NCI-H526 (cell line): ENCODE measurements at places on chromosomes 5 and 9.
A peak's percentile ranks its signal among the peaks of the same experiment; 100 is the strongest.

GRCh38 chr9:6106711-6107339 lies 91.4 kb upstream of the RANBP6 start:
- DNase-seq: peak; percentile 32

DNA sequence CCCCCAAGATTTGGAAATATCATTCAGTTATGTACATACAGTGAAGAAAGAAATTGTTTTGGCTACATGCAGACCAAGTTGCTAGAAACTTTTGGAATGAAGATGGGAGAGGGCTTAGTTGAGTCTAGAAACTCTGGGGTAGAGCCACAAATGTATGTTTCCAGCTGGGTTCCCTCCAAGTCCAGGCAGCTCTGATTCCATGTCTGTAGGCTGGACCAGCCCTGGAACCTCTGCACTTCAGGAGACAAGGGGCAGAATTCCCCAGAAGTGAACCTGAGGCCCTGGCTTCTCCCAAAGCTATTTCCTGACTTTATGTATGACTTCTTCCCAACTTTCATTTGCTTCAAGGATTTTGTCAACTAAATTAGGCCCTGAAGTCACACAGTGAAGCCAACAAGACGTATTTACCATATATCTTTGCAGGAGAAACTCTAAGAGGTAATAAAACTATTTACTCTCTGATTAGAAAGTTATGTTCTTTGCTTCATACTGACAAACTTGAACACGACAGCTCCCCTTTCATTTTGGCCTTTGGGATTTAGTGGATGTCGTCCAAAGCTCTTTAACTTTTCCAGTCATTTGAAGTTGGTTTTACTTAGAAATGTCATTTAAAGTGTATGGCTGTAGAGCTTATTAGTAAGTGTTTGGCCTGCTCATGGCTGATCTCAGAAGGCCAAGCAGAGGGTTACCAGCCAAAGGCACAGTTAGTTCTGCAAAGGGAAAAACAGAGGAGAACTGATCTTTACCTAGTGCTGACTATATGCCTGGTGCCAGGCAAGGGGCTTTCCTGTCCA lies 152.0 kb upstream of the SLC28A3 start:
- DNase-seq: no peak

GRCh38 chr5:169758886-169759285 lies 121.8 kb downstream of the DOCK2 start:
- no peak for DNase-seq

DNA sequence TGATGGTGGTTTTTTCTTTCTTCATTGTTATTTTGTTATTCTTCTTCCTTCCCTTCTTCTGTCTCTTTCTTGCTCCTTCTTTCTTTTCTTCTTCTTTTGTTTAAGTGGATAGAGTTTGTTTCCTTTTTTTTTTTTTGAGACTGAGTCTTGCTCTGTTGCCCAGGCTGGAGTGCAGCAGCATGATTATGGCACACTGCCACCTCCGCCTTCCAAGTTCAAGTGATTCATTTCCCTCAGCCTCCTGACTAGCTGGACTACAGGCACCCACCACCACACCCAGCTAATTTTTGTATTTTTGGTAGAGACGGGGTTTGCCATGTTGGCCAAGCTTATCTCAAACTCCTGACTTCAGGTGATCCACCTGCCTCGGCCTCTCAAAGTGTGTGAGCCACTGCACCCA lies 40.3 kb downstream of the JAK2 start:
- DNase-seq: no peak

DNA sequence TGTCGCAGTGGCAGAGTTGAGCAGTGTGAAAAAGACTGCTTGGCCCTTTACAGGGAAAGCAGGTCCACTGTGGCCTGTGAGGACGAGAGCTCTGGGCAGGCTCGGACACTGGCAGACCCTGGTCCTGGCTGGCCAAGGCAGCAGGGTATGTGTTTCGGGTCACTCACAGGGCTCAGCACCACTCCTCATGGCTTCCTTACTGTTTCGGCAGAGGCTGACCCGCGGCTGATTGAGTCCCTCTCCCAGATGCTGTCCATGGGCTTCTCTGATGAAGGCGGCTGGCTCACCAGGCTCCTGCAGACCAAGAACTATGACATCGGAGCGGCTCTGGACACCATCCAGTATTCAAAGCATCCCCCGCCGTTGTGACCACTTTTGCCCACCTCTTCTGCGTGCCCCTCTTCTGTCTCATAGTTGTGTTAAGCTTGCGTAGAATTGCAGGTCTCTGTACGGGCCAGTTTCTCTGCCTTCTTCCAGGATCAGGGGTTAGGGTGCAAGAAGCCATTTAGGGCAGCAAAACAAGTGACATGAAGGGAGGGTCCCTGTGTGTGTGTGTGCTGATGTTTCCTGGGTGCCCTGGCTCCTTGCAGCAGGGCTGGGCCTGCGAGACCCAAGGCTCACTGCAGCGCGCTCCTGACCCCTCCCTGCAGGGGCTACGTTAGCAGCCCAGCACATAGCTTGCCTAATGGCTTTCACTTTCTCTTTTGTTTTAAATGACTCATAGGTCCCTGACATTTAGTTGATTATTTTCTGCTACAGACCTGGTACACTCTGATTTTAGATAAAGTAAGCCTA lies 15.7 kb downstream of the SQSTM1 start:
- no peak for DNase-seq

- no peak for DNase-seq
Measured at GRCh38 chr9:120931231-120932085, 4.9 kb upstream of the TRAF1 start.

DNA sequence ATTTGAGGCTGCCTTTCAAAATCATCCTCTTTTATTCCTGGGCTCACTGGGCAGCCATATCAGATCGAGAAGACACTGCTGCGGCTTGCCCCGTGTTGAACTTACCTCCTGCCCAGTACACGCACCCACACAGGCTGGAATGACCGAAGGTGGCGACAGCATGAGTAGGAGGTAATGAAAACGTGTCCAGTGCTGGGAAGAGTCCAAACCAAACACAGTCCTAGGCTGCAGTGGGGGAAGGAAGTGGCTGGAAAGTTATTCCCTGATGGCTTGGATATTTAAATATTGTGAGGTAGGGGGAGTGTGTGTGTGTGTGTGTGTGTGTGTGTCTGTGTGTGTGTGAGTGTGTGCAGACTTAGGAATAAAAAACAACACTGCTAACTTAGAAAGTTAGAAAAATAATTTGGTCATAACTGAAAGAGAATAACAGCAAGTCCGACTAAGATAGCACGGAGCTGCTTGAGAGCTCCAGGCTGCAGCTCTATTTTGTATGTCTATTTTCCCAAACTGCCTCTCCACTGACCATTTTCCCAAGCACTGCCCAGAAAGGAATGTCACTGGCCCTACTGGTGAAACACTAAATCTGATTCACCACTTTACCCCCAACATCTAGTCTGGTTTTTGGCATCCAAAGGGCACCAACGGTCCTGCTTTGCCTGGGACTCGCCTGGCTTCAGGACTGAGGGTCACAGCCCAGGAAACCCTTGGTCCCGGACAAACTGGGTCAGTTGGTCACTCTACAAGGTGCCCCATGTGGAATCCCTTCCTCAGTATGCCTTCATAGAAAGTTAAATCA lies 41.2 kb downstream of the ANKH start:
- no peak for DNase-seq

- DNase-seq: no peak
Measured at GRCh38 chr5:180401229-180401907, 48.2 kb upstream of the GFPT2 start.

DNA sequence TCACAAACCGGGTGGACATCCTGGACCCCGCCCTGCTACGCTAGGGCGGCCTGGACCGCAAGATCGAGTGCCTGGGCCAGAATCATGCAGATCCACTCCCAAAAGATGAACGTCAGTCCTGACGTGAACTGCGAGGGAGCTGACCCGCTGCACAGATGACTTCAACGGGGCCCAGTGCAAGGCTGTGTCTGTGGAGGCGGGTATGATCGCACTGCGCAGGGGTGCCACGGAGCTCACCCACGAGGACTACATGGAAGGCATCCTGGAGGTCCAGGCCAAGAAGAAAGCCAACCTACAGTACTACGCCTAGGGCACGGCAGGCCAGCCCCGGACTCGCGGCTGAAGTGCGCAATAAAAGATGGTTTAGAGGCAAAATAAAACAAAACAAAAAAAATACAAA lies 5.2 kb downstream of the SAXO1 start:
- DNase-seq: no peak

GRCh38 chr5:170302653-170303501 lies 5.3 kb upstream of the LCP2 start:
- DNase-seq: no peak

DNA sequence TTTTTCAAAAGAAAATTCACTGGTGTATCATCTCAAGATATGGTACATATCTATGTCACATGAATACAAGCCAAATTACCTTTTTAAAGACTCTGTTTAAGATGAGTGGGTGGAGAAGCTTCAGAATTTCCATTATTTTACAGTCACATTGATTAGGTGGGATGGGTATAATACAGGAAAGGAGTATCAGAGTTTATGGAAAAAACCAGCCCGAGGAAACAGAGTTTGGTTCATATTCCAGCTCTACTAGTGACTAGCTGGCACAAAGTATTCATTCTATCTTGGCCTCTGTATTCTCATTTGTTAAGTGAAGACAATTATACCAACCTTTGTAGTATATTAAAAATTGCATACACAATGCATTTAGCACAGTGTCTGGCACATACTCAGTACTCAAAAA lies 46.5 kb upstream of the CDK5RAP2 start:
- DNase-seq: no peak

DNA sequence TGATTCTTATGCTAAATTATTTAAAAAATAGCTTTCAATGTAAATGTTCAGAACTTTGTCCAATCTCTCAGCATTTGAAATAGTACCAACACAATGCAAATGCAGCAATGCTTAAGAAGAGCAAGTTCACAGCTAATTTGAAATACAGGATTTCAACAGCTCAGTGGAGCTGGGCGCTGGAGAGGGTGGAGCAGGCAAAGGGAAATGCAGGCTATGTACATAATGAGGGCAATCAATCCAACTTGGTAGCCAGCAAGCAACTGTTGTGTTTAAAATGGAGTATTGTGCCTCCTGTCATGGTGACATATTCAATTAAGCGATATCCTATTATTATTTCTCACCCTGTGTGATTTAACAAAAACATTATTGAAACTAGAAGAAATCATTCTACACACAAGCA lies 568.8 kb downstream of the PSAT1 start:
- DNase-seq: no peak

DNA sequence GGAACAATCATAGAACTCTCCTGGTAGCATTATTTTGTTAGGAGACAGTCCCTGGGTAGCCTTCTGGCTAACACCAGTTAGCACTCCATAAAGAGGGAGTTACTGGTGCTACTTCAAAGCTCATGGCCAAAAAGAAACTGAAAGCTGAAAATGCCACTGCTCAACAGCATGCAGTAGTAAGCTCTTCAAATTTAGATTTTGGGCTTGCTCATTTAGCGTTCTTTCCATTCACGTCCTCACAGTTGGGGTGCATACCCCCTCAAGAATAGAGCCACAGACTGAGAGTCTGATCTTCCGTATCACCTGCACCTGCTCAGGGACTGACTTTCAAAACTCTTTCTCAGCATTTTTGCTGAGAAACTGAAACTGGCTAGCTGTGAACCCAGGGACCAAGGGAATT lies 24.7 kb downstream of the NTRK2 start:
- no peak for DNase-seq

- no peak for DNase-seq
Measured at GRCh38 chr9:28004900-28005299, 431.6 kb upstream of the C9orf72 start.

- no peak for DNase-seq
Measured at GRCh38 chr9:4680750-4681149, 1.4 kb downstream of the CDC37L1 start.

GRCh38 chr5:37005946-37006540 lies 129.5 kb downstream of the NIPBL start:
- DNase-seq: peak; percentile 72

GRCh38 chr9:88458716-88459465 lies 70.6 kb downstream of the SPIN1 start:
- no peak for DNase-seq

DNA sequence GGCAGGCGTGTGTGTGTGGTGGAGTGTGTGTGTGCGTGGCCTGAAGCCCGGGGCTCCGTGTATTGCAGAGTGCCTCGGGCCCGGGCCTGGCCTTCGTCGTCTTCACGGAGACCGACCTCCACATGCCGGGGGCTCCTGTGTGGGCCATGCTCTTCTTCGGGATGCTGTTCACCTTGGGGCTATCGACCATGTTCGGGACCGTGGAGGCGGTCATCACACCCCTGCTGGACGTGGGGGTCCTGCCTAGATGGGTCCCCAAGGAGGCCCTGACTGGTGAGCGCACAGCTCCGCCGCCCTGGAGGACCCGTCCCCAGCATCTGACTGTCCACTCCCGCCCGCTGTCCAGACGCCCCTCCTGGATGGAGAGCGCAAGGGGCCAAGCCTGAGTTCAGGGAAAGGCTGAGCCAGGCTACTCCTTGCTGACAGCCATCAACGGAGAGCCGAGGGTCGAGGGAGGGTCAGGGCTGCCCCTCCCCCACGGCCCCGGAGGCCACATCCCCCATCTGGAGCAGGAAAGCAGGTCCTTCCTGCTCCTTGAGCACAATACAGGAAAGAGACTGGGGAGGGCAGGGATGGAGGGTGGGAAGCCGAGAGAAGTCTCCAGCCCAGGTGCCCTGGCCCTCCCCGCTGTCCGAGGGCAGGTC lies 18.4 kb downstream of the SLC6A18 start:
- no peak for DNase-seq

DNA sequence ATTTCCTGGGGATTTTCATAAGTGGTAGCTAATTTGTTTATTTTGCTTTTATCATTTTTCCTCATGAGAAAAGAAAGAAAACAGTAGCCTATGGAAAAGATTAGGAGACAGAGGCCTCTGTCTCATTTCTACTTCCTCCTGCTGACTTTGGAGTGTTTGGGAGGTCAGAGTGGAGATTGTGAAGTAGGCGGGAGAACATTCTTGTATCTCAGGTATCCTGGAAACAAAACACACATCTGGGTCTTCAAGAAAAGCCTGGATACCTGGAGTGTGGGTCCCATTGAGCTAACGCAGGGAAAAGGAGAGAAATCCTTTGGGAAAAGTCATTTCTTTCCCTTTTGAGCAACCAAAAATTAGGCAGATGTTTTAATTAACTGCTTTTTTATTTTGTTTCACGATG lies 161.5 kb upstream of the DMAC1 start:
- DNase-seq: no peak

DNA sequence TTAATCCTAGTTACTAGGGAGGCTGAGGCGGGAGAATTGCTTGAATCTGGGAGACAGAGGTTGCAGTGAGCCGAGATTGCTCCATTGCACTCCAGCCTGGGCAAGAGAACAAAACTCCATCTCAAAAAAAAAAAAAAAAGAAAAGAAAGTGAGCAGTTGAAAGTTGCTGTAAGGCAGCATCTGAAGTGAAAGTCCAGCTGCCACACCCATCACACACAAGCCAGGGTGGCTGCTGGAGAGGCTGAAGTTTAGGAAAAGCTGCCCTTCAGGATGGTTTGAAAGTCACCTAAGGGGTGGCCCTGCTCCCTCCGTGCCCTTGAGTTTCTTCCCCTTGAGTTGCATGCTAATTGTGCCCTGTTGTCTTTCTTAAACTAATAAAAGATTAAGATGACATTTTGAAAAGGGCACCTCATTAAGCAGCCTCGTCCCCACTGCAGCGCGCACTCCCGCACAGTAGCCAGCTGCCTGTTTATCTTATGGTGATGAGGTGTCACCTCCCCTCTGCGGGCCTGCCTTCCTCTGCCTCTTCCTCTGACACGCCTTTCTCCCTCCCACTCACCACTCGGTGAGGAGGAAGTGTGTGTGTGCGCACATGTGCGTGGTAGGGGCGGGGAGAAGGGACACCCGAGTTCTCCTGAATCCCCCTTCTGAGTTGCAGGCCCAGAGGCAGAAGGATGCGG lies 104.2 kb upstream of the PANK3 start:
- DNase-seq: no peak
